ENCODE measurements at places on chromosomes 2 and 18.
A peak's percentile ranks its signal among the peaks of the same experiment; 100 is the strongest.

GRCh38 chr2:230920167-230920566, 4.9 kb downstream of the GPR55 start:
- DNase-seq = no peak

- no peak for DNase-seq
Measured at GRCh38 chr2:136239079-136239685, 121.2 kb upstream of the CXCR4 start.

DNA sequence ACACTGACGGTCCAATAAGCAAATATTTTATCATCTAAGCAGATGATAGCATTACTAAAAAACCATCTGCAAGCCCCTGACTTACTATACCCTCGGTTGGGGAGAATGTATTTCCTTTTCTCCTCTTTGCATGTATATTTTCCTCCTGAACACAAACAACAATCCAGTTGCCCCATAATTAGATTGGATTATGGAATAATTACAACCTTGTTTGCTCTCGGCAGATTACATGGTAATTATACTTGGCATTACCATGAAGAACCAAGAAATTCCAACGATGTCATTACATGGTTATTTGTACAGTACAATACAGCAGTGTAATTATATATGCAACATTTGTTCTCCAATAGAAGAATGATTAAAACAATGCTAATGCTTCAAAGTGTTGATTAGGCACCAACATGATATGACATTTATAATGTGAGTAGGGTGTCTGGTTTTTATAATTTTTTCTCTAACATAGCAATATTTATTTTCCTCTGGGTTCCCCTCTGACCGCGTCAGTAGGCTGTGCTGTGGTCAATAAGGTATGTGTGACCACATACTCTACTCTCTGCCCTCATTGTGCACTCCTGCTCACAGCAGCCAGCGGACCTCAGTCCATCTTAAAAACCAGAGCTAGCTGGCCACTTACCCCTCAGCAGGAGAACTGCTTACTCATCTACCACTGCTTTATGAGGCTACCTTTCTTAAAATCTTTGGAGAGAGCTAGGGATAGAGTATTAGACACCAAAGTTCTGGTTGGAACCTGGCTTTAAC, 176.1 kb downstream of the INSIG2 start:
- DNase-seq = no peak

GRCh38 chr2:214226061-214226460, 184.8 kb upstream of the VWC2L start:
- no peak for DNase-seq

DNA sequence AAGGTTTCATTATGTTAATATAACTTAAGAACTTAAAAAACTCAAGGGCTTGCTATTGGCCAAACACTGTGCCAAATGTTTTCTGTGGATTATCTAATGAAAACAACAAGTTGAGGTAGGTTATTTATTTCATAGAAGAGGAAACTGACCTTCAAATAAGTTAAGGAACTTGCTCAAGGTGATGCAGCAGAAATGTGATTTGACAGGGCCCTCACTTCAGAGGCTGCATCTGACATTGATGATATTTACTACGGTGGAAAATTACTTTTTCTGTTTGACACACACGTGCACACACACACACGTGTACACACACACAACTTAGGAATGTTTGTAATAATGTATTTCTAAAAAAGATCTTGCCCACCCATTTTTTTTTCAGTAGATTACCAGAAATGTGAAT, 137.2 kb upstream of the CXCR4 start:
- DNase-seq = no peak

- no peak for DNase-seq
Measured at GRCh38 chr2:211364911-211365310, 808.5 kb downstream of the CPS1 start.

DNA sequence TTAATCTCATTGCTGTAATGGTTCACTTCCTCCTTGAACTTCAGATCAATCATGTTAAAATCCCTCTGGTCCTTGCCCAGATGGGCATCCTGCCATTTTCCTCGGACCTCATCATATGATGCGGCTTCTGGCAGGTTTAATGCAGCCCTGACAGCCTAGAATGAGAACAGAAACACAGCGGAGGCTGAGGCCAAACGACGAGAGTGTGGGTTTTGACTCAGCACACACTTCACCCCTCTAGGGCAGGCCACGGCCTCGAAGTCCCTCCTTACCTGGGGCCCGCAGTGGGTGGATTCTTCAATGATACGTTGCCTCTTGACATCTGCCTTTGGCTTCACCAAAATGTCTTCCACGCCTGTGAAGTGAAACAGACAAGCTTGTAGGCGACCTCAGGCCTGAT, 56.8 kb downstream of the POLR1A start:
- peak; percentile 75 for DNase-seq

DNA sequence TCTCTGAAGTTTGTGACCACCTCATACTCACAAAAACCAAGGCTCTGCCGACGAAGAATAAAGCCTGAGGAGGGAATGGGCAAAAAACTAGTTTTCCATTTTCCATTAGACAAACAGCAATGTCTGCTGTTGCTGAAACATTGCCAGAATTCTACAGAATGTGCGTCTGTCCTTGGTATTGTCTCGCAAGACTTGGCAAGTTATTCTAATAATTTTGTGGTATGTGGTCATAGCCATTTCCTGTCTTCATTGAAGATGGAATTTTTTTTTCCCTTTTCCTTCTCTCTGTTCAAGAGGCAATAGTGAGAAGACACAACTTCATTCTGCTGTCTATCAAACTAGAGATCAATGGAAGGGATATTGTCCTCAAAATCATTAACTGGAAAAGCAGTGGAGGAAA, 296.1 kb downstream of the RND3 start:
- DNase-seq = no peak

DNA sequence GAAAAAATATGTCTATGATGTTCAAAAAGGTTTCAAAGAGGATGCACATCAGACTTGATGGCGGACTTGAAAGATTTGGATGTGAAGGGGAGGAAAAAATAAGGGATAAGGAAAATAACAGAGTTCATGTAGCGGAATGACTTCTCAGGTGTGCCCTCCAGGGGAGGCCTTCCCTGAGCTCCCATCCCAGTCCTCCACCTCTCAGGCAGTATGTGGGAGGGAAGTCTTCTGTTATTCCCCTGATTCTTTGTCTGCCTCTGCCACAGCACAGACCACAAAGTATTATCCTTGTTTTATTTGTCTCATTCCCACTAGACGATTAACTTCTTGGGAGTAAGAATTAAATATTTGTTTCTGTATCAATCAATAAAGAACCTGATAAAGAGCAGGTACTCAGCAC, 17.7 kb downstream of the COL5A2 start:
- DNase-seq = no peak

- no peak for DNase-seq
Measured at GRCh38 chr18:60007661-60008060, 107.9 kb downstream of the PMAIP1 start.

DNA sequence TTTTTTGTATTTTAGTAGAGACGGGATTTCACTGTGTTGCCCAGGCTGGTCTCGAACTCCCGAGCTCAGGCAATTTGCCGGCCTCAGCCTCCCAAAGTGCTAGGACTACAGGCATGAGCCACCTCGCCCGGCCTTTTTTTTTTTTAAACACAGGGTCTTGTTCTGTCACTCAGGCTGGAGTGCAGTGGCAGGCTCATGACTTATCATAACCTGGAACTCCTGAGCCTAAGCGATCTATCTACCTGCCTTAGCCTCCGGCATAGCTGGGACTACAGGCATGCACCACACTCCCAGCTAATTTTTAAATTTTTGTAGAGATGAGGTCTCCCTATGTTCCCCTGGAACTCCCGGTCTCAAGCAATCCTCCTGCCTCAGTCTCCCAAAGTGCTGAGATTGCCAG, 1.4 kb upstream of the ITGAV start:
- DNase-seq = no peak
